ENCODE measurements at places on chromosomes 7 and 10.

DNA sequence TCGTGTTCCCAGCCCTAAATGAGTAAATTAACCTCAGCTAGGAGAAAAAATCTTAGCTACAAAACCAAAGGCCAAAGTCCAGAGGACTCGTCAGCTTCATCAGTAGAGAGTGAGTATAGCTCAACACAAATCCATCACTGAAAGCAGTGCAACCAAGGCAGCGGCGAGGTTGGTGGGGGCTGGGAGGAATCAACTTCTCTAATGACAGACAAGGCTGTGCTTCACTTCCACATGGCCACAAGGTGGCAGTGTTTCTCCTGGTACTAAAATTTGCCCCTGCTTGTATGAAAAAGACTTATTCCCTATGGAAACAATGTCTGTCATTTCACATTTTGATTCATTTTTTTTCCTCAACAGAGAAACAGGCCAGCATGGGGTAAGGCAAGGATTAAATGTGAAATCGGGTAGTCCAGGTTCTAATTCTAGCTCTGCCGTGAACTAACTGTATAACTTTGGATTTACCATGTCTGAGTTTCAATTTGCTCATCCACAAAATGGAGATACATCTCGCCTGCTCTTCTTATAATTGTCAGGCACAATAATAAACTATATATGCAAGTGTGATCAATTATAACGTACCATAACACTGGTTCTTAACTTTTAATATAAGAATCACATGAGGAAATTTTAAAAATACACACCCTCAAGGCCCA is 39.3 kb downstream of the FAS start:
- peak; percentile 40 for DNase-seq

DNA sequence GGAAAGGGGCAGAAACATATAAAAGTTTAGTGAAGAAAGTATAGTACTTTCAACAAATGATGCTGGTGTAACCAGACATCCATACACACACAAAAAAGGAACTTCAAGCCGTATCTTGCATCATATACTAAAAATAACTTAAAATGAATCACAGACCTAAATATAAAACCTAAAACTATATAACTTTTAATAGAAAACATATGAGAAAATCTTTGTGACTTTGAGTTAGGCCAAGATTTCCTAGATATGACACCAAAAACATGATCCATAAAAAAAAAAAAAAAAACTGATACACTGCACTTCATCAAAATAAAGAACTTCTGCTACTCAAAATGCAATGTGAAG is 40.9 kb downstream of the NUDCD3 start:
- no peak for DNase-seq

- DNase-seq = no peak
These were observed 67.3 kb downstream of the AFAP1L2 start for GRCh38 chr10:114336823-114337509.

- no peak for DNase-seq
These were observed 20.6 kb downstream of the PLCE1 start for GRCh38 chr10:94014304-94014703.

GRCh38 chr7:55550010-55550663 is 22.2 kb downstream of the VOPP1 start:
- DNase-seq = no peak

GRCh38 chr7:55235115-55235514 is 130.0 kb upstream of the LANCL2 start:
- no peak for DNase-seq

- DNase-seq = no peak
These were observed 464.4 kb downstream of the PTPRN2 start for GRCh38 chr7:158123214-158123613.

DNA sequence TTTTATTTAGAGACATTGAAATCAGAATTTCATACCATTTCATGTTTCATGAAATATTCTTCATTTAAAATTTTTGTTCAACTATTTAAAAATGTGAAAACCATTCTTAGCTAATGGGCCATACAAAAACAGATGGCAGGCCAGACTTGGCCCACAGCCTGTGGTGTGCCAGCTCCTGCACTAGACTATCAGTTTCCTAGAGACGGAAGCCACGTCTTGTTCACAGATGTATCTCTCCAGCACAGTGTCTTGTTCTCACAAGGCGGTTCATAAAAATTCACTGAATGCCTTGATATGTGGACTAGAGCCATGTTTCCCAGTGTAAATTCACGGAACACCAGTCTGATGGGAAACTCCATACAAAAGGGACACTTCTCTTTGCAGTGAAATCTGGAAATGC is 216.0 kb downstream of the KCNMA1 start:
- DNase-seq = no peak

DNA sequence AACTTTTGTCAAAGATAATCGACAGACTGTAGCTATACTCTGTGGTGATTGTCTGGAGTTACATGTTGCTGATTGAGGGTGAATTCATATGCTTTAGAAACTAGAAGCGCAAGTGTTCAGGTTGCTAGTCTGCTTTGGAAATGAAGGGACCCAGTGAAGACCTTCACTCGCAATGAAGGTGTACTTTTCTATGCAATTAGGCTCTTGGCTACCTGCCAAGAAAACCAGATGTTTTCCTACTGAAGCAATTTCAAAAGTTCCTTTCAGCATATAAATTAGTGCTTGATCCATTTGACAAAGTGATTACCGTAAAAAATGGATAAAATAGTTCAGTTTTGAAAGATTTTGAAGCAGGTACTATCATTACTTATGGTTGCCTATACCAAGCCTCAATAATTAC is 10.0 kb upstream of the STK31 start:
- DNase-seq = no peak

GRCh38 chr7:108004220-108005142 is 1.5 kb upstream of the LAMB1 start:
- DNase-seq = no peak

DNA sequence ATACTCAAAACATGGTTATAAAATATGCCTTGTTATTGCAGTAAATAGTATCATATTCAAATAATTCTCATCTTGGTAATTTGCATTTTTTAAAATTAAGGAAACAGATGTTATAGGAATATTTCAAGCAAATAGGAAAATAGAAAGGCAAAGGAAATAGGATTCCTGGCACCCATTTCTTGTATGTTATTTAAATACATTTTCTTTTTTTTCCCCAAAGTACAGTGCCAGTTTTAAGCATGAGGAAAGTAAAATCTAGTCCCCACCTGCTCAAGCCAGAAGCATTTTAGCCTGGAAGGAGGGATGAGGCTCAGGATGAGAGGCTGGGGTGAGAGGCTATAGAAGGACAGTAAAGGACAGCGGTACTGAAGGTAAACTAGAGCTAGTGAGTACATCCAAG is 38.1 kb downstream of the GNAT3 start:
- DNase-seq = no peak

DNA sequence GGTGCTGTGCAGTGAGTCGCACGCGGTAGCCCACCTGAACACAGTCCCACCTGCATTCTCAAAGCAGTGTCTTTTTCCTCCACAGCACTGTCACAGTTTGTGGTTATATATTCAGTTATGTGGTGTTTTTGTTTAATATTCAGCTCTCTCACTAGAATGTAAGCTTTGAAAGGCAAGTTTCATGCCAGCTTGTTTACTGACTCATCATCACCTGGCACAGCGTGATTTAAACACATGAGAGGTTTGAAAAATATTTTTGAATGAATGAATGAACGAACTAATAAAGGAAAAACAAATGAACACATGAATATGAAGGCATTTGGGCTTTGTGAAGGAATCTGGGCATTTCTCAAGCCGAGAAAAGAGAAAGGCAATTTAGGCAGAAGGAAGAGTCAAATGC is 51.9 kb upstream of the TM9SF3 start:
- DNase-seq = no peak

GRCh38 chr10:78617115-78617514 is 451.7 kb upstream of the ZMIZ1 start:
- no peak for DNase-seq

GRCh38 chr7:43781726-43782607 is 23.5 kb downstream of the BLVRA start:
- DNase-seq = no peak

- no peak for DNase-seq
These were observed 37.3 kb downstream of the ACADSB start for GRCh38 chr10:123045961-123046731.

DNA sequence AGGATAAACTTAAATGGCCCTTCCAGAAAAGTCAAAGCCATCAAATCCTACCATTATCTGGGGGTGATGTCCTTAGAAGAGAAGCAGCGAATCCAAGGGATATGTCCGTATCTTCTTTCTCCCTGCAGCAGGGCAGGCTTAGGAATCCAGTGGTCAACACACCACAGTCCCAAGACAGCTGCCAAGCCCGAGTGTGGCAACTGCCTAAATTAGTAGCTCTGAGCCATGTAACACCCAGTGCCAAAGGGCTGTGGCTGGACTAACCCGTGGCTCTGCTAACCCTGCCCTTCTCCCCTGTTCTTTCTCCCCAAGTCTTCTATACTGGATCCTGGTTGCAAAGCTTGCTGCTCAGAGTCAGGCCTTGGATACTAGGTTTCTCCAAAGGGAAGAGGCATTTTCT is 74.8 kb downstream of the CDK1 start:
- no peak for DNase-seq

DNA sequence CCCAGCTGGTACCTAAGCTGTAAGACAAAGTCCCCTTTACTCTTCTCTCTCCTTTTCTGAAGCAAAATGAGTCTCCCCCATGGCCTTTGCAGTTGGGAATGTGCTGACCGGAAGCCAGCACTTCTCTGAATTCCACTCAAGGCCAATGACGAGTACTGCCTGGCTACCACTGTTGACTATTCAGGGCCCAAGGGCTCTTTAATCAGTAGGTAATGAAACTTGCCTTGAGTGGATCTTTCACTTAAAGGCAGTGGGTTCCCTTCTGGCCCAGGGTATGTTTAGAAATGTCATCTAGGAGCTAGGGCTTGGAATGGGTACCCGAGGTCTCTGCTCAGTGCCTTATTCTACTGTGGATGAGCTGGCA is 197.1 kb downstream of the BBS9 start:
- no peak for DNase-seq

- DNase-seq = no peak
These were observed 329.1 kb downstream of the PARD3 start for GRCh38 chr10:34486008-34486407.

- no peak for DNase-seq
These were observed 60.1 kb upstream of the ZPBP start for GRCh38 chr7:50153148-50153547.

- DNase-seq = no peak
These were observed 24.4 kb upstream of the FIGNL1 start for GRCh38 chr7:50474382-50475160.

DNA sequence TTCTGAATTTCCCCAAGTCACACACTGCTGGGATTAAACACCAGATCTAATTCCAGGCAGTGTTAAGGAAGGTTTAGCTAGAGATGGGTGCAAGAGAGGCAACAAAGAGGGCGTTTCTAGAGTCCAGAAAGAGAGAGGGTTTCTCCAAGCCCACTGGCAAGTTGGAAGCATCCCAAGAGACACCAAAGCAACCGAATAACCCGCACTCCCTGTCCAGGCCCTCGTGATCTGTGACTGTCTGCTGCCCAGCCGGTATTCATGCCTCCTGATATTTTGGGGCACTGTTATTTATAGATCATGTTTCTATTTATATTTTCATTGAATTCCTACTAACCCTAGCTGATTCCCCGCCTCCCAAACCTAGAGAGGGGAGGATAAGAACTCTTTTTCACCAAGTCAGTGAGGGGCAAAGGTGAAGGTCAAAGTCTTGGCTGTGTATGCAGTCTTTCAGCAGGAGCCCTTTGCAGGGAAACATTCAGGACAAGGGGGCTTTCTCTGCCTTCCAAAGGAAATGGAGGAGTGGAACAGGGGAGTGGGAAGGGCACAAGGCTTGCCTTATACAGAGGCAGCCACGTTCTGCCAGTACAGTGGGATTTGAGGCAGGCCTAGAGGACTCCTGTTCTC is 103.6 kb downstream of the SH3PXD2A start:
- DNase-seq = no peak

- DNase-seq = no peak
These were observed 1355.5 kb upstream of the LRRTM3 start for GRCh38 chr10:65570143-65571010.

- no peak for DNase-seq
These were observed 335.3 kb upstream of the KLF6 start for GRCh38 chr10:4120096-4120853.

GRCh38 chr10:43865265-43866135 is 216.8 kb upstream of the ZNF32 start:
- DNase-seq = no peak
